ENCODE measurements at places on chromosomes 16 and 17.

DNA sequence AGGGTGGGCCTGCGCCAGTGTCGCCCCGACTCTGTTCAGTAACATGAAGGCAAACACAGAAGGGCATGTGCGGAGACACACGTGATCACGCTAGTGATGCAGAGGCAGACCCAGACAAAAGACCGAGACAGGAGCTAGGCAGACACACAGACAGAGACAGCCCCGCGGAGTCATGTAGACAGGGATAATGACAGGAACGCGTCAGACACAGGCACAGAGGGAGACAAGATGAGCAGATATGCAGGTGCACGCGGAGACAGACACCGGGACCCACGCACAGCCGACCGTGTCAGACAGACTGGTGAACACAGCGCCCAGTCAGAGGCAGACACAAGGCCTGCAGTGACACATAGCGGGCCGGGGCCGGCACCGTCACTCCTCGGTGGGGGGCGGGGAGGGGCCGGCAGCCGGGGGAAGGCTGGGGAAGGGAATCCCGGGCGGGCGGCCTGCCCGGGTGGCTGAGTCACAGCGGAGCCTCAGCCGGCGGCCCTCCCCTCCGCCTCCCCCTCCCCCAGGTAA, 7.4 kb downstream of the KDM6B start:
- DNase-seq: peak; percentile 26

GRCh38 chr17:329784-330420, 22.7 kb downstream of the RPH3AL start:
- DNase-seq: peak; percentile 24

DNA sequence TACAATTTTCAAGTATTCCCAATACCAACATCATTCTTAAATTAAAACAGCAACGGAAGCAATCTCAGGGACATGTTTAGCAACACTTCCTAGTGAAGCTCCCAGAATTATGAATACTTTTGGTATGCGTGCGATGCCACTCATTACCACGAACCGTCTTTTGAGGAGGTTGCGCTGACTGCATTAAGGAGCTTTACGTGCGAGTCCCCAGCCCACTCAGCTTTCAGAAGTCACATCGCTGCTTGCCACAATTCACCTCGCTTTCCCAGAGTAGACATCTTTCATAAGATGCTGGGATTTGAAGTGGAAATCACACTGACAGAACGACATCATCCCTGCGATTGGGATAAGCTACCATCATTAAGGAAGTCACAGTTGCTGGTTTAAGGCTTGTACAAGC, 441.6 kb upstream of the HSBP1 start:
- DNase-seq: no peak

DNA sequence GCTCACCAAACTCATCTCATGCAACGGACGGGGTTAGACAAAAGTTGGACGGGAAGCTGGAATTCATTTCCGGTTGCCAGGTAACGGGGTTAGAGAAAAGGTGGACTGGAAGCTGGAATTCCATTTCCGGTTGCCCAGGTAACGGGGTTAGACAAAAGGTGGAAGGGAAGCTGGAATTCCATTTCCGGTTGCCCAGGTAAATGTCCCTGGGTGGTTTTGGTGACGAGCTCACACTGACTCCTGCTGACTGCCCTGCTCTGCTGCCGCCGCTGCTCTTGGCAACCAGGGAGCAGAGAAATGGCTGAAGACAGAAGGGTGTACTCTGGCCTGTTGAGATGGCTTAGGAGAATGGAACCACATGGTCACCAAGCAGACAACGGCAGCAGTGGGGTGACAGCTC, 170.3 kb upstream of the RPH3AL start:
- DNase-seq: no peak

- no peak for DNase-seq
These were observed 48.1 kb downstream of the MYO1D start for GRCh38 chr17:32828822-32829221.

DNA sequence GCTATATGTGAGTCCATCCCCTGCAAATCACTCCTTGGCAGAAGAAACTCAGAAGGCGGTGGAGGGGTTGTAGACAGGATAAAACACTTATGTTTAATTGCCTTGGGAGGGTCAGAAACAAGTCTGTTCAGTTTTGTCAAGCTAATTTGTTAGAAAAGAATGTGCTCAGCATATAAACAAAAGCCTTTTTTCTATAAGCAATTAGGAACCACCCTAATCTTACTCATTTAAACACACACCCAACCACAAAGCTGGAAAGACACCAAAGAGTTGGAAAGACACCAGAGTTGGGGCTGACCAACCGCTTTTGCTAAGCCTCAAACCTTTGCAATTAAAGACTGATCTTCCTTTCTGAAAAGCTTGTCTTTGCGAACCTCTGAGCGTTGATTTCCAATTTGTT, 439.2 kb upstream of the ERCC4 start:
- no peak for DNase-seq

GRCh38 chr16:56191156-56191815, at the start of gene GNAO1:
GNAO1 (plus strand) TSS chr16:56191489; CDS start chr16:56192236, 747 bp downstream.
- DNase-seq: no peak

DNA sequence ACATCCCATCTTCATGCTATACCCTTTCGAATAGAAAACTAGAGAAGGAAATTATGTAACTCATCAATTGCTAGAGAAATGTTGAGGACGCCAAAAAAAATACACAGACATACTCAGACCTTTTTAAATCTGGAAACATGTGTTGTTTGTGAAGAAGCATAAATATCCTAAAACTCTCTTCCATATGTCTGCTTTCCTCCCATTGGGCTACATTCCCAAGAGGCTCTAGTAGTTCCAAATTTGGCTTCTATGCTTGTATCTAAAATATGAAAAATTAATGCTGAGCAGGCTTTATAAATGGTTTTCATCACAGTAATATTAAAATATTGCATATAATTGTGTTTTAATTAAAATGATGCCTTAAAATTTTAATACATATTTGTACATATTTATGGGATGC, 297.9 kb upstream of the PSMD7 start:
- DNase-seq: no peak

GRCh38 chr16:82082543-82083244, 47.6 kb downstream of the HSD17B2 start:
- no peak for DNase-seq

DNA sequence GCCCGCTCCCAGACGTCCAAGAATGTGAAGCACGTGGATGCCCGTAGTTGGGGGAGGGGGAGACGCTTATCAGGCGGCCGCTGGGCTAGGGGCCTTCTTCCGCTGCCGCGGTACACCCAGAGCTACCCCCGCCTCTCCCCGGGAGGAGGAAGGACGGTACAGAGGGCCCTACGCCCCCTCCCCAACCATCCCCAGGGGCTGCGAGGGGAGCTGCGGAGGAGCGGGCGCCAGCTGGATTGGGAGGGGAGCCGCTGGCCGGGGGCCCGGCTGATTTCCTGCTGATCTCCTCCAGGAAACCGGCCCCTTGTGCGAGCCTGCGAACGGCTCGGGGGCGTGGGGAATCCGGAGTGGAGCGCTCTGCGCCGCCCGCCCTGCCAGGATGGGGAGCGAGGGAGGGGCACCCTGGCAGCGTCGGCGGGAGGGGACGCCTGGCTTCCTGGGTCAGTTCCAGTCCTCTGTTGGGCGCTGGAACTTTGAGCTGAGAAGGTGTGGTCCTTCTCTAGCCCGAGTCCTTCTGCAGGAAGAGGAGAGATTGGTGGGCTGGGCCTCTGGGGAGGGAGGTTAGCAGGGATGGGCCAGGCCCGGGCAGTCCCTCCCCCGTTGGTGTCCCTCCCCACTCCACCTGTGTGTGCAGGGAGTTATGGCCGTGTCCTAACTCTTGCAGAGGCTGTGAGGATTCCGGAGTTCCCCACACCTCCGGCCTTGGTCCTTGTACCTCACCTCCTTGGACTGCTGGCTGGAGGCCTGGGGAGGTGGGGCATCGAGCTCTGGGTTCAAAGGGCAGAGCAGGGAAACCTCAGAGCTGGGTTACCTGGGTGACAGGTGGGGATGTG, 19.2 kb downstream of the GJD3 start:
- peak; percentile 45 for DNase-seq

DNA sequence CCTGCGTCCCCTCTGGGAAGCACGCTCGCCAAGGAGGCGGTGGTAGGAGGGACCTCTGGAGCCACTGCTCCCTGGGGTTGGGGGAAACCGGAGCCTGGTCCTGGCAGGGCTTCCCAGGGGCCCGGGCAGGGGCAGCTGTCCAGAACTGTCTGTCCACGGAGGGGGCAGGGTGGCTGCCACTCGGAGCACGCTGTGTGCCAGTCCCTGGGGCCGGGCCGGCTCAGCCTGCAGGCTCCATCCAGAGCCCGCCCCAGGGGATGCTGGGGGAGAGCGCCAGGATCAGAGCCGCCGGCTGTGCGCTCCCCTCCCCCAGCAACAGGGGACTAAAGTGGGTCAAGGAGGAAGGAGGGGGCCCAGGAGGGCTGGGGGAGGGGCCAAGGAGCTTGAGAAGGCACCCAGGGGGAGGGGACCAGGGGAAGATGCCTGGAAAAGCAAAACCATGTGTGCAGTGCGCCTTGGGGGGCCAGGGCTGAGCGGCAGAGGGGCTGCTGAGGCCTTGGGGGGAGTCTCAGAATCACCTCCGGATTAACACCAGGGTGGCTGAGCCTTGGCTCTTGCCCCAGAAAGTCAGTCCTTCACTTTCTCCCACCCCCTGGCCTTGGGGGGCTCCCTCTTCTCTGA, 21.3 kb downstream of the ZNF423 start:
- no peak for DNase-seq

DNA sequence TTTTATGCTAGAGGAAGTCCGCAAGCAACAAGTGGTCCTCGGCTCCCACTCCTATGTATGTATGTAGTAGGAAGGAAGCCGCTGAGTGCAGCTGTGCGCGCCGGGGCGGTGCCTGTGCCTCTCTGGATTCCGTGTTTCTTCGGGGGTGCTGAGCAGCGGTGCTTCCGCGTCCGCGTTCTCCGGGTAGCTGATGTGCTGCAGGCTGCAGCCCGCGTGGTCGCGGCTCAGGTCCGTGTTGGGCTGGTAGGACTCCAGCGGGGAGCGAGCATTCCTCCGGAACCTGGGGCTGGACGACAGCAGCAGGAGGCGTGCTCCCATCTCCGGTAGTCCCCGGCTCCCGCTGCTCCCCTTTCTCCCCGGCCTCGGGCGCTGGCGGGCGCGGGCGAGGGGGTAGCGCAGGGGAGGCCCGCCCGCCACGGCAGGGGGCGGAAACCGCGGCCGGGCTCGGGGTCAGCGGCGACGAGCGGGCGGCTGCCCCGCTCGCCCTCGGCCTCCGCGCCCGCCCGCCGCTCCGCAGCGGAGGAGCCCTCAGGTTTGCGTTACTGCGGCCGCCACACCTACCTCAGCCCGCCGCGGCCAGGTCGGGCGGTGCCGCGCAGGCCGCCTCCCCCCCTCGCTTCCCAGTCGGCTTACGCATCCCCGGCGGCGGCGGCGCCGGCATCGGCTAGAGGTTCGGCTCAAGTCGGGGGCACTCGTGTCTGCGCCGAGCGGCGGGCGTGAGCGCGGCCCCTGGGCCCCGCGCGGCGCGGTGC, 487 bp downstream of the C17orf67 start:
- peak; percentile 83 for DNase-seq

- no peak for DNase-seq
These were observed 150.4 kb downstream of the SPECC1 start for GRCh38 chr17:20159406-20160069.

DNA sequence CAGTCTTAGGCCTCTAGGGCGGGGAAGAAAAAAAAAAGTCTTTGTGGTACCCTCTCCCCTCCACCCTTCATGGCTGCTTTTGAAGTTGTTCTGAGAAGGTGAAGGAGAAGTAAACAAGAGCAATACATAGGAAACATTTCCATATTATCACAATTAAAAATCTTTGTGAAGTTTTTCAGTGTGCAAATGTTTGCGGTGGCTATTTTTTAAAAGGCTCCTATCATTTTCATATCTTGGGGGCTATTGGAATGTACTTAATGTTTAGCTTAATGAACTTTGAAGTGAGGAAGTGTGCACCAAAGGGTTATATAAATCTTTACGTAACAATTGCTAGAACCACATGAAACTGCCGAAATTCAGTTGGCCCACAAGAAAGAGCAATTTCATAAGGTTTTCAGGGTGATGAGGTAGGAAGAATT, 7.6 kb downstream of the NOL11 start:
- no peak for DNase-seq

DNA sequence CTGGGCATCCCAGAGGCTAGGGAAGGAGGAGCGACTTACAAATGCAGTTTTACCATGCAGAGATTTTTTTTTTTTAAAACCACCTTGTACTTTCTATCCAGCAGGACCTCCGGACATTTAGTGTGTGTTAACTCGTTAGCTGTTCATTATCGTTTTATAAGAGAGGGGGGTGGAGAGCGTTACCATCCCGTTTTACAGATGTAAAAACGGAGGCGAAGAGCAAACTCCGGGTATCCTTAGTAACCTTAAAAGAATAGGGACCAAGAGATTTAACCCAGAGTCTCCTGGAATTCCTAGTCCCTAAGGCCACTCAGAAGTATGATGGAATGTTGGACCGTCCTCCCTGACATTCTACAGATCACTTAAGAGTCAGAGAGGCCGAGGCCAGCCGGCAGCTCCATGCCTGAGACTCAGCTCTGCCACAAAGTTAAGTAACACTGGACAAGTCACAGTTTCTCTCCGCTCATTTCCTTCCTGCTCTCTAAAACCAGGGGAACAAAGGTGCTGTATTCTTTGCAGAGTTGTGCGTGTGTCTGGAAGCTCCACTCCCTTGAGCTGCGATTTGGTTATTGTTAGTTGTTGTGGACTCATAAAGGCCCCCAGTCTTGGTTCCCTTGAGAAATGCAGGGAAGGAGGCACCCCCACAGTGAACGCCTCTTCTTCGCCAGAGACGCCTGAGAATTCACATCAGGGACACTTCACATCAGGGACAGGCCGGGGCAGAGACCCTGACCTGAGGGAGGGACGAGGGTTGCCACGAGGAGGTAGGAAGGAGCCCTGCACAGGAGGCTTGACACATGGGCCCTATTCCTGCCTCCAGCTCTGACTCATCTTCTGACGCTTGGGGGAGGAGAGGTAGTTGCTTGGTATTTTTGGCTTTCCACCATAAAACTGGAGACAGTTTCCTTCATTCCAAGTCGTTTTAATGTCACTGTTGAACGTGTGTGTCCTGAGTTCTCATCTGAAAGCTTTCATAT, 1.2 kb downstream of the DUSP14 start:
- peak; percentile 80 for DNase-seq

DNA sequence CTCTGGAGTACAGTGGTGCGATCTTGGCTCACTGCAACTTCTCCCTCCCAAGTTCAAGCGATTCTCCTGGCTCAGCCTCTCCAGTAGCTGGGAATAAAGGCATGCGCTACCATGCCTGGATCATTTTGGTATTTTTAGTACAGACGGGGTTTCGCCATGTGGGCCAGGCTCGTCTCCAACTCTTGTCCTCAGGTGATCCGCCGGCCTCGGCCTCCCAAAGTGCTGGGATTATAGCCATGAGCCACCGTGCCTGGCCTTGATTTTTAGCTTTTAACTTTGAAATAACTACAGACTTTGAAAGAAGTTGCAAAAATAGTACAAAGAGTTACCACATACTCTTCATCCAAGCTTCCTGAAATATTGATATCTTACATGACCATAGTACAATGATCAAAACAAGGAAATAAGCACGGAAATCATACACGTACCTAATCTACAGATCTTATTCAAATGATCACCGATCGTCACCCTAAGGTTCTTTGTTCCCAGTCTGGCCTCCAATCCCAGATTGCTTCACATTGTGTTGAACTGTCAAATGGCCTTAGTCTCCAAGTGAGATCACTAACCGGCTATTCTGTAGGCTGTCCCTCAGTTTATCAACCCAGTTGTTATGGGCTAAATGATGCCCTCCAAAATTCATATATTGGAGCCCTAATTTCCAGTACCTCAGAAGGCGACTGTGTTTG, 18.4 kb downstream of the NPIPA1 start:
- no peak for DNase-seq

- no peak for DNase-seq
These were observed 44.0 kb downstream of the ZNF276 start for GRCh38 chr16:89765292-89765830.
